ENCODE measurements at places on chromosomes 7 and 10.

DNA sequence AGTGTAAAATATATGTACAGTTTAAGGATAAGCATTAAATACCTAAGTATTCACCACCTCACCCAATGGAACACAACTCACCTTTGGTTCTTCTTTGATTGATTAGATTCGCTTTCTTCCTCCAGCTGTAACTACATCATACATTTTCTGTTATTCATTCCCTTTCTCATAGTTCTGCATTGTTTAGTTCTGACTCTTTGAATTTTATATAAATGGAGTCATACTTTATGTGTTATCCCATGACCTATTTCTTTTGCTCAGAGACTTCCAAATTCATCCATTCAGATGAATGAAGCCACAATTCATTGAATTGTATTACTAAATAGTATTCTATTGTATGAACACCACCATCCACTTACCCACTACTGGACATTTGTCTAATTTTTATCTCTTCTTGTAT, 12.3 kb downstream of the THNSL1 start:
- no peak for DNase-seq

- no peak for DNase-seq
Observed at GRCh38 chr7:140484951-140485499, 5.7 kb upstream of the MKRN1 start.

DNA sequence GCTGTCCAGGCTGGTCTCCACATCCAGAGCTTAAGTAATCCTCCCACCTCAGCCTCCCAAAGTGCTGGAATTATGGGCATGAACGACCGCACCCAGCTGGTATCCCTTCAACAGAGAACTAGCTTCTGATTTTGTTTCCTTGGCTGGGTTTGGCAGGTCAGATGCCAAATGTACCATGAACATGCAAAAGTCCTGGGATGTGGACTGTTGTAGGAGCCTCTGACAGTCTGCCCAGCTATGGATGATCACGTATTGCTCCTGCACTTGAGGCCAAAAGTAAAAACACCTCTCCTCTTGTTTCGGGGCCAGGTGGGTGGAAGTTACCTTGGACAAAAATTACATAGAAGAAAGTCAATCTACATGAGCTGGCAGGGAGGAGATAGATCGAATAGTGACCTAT, 699.5 kb downstream of the TYW1 start:
- no peak for DNase-seq

DNA sequence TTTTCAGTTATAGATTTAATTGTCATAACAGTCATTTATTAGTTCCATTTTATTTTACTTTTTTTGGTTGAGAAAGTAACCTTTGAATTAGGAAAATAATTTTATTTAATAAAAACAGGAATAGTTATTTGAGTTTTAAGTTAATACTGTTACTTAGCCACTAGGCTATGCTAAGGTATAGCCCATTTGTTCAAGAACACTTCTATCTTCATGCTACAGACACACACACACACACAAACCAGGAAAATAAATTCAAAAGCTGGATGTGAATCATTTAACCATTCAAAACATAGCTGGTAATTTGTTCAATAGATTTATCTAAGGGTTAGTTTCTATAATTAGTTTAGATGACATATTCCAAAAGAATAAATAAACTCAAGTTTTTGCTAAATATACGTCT, 148.4 kb downstream of the RNF133 start:
- DNase-seq, result no peak

DNA sequence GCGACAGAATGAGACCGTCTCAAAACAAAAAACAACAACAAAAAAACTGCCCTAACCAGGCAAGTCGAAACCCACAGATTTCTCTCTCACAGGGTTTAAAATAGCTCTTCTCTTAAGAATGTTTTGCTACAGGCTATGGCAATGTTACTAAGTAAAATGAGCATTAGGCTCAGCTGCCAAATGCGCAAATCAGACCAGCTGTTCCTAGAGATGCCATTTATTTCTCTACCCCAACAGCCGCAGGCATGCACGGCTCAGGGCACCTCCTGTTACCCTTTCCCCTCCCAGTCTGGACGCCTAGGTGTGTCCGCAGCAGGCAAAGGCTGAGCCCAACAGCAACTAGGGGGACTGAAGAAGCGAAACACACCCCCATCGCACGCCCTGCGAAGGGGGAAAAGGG, 168.3 kb upstream of the MBL2 start:
- no peak for DNase-seq

- DNase-seq, result no peak
Observed at GRCh38 chr10:28410420-28411135, 107.7 kb upstream of the MPP7 start.

GRCh38 chr7:118629898-118630438, 405.5 kb downstream of the ANKRD7 start:
- DNase-seq, result no peak

DNA sequence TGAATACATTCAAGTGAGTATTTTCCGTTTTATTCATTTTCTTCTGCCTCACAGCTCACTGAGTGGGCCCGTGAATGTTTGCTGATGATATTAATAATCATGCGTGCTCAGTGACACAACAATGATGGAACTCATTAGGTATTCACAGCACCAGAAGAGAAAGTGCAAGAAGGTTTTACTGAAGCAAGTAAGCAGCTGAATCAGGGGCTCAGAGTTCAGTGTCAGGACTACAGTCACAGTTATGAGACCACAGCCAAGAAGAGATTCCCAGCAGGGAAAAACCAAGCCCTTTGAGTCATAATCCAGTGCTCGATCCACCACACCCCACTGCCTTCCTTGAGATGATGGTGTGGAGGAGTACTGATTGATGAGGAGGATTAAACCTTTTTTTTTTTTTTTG, 247.4 kb downstream of the KIAA1217 start:
- DNase-seq, result no peak

DNA sequence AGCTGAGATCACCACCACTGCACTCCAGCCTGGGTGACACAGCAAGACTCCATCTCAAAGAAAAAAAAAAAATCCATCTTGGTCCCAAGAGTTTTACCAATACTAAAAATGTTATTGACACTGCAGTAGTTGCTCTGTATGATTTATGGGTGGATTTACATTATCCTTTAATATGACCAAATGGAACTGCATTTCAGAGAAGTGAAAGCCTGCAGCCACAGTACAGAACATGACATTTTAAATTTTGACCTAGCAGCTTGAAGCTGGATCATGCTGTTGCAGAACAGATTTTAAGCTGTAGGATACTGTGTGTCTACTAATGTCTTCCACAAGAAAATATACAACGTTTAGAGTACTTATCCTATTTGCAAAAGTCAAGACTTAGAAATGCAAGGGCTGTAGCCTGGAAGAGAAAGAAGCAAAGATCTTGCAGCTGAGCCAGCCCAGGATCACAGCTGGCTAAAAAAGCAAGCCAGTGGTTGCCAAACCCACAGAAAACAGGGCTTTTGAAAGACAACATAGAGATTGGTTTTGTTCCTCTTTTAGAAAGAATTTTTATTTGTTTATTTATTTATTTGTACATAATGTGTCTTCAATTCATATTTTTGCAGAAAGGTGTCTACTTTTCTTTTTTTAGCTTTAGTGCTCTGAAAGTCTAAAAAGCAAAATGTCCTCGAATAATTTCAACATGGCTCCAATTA, 55.2 kb upstream of the WNT16 start:
- no peak for DNase-seq

GRCh38 chr10:21811245-21811585, 192.3 kb downstream of the DNAJC1 start:
- no peak for DNase-seq

DNA sequence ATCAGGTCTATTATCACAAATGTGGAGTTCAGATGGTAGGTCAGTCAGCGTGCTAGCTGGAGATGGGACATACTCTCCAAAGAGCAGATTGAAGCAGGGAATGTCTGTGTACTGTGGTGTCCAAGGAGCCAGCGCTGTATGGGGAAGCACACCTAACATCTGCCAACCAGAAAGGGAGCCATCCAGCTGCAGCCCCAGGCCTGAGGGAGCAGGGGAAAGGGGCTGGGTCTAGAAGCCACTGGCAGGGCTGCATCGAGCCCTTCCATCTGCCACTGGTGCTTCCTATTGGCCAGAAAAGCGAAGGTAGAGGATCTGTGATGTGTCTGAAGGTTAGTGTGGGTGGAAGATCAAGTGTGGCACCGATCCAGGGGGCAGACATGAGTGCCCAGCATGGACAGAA, 8.0 kb upstream of the RAMP3 start:
- DNase-seq, result no peak
